Lower leg skin (tissue), 4 donors: ENCODE measurements at places on chromosomes 4 and X. TPM values are rescaled to one million over a fixed set of nuclear protein-coding genes. Genes with fewer than 3 reads are reported as not detected.

DNA sequence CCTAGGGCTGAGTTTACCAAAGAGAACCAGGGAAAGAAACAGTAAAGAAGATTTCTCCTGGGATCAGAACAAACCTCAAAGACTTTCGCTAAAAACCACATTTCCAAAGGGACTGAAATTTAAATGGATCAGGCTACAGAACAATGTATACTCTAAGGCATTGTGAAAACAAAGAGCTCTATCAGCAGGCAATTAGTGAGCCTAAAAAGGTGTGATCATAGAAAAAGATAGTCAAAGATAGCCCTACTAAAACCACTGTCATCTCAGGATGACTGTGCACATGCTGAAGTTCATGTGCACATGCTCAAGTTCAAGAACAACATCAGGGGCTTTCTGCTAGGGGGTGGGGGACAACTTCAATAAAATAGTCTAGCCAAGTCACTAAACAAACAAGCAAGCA is 12.9 kb upstream of the SMIM10L2A start:
- DNase-seq = no peak

Gene MED12
- total RNA-seq = 30.8 TPM

GRCh38 chr4:85477534-85477933 is 2.6 kb downstream of the ARHGAP24 start:
- no peak for DNase-seq

Gene ZFYVE28
- total RNA-seq = 12.8 TPM

Gene ADH4
- 0.13 TPM for total RNA-seq

GRCh38 chr4:75671802-75672421 is 1.3 kb downstream of the G3BP2 start:
- no peak for DNase-seq

Gene TMEM156
- 0.12 TPM for total RNA-seq

DNA sequence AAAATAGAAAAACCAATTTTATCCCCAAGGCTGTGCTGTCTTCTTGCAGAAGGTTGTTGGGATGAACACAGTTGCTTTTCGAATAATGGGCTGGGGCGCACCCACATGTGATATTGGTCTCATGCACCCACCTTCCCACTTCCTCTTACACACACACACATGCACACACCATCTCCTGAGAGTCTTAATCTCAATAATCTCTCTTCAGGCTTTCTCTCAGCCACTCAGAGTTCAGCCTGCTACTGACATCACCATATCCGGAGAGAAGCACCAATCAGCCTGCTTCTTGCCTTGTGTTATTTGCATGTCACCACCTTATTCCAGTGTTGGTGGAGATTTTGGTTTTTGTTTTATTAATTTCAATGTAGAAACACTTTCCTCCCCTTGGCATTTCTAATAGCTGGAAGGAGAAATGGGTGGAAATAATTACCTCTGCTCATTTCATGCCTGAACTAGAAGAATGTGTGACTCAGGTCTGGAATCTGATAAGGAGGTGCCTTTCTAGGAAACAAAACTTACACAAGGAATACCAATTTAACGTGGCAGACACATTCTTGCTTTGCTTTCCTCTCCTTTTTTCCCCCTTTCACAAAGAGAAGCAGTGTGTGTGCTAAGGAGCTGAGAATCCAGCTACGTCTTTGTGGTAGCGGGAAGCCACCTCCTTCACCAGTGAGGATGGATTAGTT is 400.2 kb downstream of the MID1IP1 start:
- DNase-seq = no peak

Gene SORBS2
- 25.3 TPM for total RNA-seq

GRCh38 chr4:16969696-16970135 is 71.3 kb upstream of the LDB2 start:
- DNase-seq = no peak

DNA sequence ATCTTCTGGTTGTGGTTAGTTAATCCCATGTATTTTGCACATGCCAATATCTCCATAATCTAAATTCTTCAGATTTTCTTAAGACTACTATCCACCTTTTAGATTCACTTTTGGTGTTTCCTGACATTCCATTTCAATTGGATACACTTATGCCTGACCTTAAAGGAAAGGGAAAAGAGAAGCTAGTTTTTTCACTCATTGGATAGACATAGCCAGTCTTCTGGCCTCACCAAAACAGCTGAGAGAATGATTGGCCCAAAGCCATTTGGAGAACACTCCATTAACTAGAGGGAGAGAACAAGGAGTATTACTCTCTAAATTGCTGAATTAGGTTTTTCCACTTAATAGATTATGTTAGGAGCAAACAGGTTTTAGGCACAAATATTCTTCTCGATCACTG is 4.0 kb downstream of the PRPS1 start:
- DNase-seq = no peak

Gene GPR143
- 4.4 TPM for total RNA-seq

DNA sequence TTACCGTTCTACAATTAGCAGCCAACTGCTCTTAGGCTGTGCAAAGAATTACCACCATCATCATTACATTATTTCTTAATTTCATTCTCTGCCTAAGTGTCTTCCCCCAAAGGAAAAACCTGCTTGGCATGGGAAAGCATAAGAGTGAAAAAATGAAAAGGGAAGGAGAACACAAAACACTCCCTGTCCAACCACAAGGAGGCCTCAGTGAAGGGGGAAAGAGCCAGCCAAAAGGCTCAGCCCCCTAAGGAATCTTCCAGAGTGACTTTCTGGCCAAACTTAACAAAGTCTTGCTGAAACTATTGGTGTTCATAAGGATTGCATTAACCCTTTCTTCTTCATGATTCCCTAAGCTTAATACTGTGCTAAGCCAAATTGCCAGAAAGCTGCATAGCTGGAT is 287.4 kb downstream of the SMARCA1 start:
- no peak for DNase-seq

Gene PRDM5
- total RNA-seq = 6.9 TPM
